ENCODE measurements at places on chromosomes 2 and 18. TPM values are rescaled to one million over a fixed set of nuclear protein-coding genes. Genes with fewer than 3 reads are reported as not detected.

DNA sequence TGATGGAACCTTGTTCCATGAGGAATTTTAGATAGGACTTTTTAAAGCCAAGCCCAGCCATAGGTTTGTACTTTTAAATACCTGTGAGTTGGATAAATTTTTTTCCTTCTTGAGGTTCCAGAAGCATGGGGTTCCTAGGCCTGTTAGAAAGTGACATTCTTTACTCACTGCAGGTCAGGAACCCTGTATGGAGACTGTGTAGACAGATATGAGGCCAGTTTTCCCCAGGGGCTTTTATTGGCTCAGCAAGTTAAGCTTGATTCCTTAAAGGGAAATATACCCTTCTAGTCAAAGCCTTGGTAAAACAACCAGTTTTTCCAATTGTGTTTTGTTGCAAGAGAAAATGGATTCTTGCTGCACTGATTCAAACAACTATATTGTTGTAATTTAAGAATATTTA, 38.4 kb upstream of the GMCL1 start:
- no peak for DNase-seq

DNA sequence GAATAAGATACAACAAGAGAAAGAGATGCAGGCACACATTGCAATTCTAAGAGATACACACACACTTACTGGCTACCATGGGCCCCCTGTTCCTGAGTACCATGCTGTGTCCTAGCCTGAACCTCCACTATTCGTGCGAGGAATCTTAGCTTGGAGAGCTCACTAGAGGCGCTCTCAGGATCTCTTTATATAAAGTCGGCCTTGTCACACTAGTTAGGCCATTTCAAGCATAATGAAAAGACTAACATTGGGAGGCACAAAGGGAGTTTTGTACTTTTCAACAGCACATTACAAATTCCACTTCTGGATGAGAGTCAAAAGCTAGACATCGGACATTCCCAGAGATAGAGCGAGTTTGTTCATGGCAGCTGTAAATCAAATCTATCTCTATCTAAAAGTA, 365.2 kb downstream of the DSEL start:
- no peak for DNase-seq

GRCh38 chr2:186702006-186702405, 8.1 kb downstream of the FAM171B start:
- DNase-seq = no peak

GRCh38 chr18:366466-367061, 98.7 kb upstream of the THOC1 start:
- no peak for DNase-seq

DNA sequence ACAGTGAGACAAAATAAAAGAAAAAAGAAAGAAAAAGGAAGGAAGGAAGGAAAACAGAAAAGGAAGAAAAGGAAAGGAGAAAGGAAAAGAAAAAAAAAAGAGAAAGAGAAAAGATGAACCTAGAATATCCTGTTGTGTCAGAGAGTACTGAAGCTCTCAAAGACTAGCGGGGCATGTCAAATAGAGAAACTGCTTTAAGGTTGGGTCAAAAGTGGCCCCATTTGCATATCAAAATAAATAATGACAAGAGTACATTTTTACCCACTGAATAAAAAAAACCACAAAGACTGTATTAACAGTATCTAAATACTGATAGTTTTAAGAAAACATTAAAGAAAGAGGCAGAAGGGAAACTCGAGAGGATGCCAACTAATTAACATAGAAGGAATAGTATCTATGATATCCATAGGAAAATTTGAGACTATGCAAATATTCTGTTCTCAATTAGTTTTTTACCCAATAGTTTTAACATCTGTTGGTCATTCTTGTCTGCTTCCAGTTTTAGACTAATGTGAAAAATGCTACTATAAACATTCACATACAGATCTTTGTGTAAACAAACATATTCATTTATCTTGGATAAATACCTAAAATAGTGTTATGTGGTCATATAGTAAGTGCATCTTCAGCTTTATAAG, 53.2 kb downstream of the SFXN5 start:
- DNase-seq = no peak

DNA sequence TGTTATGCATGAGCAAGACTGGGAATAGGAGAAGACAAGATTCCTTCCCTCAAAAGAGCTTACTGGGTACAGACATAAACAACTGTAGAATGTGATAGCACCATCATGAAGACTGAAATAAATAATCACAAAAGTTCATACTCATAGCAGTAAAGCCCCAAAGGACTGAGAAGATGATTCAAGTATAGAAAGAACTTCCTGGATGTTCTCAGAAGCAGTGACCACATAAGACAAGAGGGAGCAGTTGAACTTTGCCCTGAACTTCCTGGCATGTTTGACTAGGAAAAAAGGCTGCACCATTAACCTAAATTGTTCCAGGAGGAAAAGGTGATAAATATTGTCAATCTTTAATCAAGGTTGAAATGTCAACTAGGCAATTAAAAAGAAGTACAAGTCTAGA, 57.8 kb upstream of the CCDC141 start:
- DNase-seq = no peak

DNA sequence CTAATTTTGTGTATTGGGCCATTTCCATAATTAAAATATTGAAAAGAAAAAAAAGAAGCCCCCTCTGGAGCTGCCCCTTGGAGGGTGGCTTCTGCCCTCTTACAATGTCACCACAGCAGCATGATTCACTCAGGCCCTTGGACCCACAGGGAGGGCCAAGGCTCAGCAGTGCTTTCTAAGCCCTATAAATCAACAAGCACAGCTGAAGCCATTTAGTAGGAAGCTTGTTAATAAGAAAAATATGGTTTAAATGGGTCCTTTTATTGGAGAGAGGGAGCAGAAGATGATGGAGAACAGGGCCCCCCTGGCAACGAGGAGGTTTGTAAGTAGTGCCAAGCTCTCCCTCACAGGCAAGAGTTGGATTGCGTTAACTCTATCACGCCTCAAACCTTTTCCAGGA, 107.6 kb upstream of the FZD7 start:
- DNase-seq = no peak

The SERPINB4 gene
- not detected for total RNA-seq

The MOCOS gene
- total RNA-seq = 1.2 TPM

DNA sequence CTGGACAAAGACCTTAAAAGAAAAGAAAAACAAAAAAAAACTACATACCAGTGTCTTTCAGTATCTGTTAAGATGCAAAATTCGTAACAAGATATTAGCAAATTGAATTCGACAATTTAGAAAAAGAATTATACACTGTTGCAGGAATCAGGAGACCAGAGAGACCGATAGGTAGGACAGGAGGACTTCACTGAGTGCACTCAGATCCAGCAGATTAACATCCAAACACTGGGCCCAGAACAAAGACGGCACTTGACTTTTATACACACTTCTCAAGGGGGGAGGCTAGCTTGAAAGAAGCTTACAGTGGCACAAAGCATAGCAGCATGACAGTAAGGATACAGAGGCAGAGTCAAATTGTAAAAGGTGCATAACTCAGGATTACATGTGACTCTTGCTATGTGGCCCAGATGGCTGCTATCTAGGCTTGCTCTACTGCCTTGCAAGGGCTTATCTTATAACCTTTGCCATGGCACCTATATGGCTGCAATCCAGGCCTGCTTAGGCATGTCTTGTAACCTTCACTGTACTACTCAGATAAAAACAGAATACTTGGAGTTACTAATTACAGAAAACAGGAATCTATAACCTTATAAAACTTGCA, 507.3 kb upstream of the LRRTM4 start:
- DNase-seq = no peak

- DNase-seq = no peak
Observed at GRCh38 chr18:63342206-63342605, 22.6 kb upstream of the BCL2 start.

DNA sequence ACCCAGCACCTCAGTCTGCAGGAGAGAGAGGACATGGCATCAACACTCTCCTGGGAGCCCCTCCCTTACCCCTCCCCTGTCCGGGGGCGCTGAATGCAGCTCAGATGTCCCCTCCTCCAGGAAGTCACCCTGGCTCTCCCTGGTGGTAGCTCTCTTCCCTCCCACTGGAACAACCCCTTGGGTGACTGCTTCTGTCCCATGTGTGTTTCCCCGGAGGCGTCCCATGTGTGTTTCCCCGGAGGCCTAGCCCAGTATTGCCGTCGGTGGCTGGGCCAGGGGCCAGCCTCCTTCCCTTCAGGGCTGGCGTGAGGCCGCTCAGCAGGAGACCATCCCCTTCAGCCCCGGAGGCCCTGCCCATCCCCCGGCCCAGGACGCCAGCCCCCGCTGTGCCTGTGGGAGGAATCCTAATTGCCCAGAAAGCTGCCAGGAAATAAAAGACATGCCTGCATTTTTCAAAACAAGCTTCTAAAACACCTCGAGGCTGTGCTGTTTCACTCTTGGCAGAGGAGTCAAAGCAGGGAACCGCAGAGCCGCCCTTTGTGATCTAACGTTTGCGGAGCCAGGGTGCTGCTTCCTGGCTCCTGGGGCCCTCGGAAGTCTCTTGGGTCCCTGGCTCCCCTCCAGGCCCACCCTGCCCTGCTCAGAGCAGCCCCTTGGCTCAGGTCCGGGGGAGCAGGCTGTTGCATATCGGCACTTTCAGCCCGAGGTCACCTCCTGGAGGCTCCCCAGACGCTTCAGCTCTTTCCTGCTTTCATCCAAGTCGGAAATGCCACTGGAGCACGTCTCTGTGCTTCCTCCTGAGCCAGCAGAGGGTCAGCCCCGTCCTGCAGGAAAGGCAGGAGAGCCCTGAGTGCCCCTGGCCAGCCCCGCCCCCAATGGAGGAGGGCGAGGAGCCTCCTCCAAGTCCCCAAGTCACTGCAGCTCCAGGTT, 11.4 kb downstream of the SNED1 start:
- peak; percentile 82 for DNase-seq

- DNase-seq = no peak
Observed at GRCh38 chr2:208916881-208917280, 507.0 kb upstream of the MAP2 start.

GRCh38 chr2:110744429-110744828, 12.1 kb downstream of the ACOXL start:
- DNase-seq = no peak

The CSRNP3 gene
- 3.1 TPM for total RNA-seq

The CD8B2 gene
- not detected for total RNA-seq

The POTEJ gene
- not detected for total RNA-seq

The MDH1B gene
- 0.57 TPM for total RNA-seq

- no peak for DNase-seq
Observed at GRCh38 chr18:59736061-59736460, 38.8 kb upstream of the CCBE1 start.

GRCh38 chr2:140023291-140023690, 1243.1 kb upstream of the NXPH2 start:
- no peak for DNase-seq

The ARID5A gene
- total RNA-seq = 179 TPM

The DSG4 gene
- not detected for total RNA-seq

The SLC1A4 gene
- total RNA-seq = 13.9 TPM

- DNase-seq = no peak
Observed at GRCh38 chr2:46411985-46412384, 67.4 kb upstream of the TMEM247 start.

DNA sequence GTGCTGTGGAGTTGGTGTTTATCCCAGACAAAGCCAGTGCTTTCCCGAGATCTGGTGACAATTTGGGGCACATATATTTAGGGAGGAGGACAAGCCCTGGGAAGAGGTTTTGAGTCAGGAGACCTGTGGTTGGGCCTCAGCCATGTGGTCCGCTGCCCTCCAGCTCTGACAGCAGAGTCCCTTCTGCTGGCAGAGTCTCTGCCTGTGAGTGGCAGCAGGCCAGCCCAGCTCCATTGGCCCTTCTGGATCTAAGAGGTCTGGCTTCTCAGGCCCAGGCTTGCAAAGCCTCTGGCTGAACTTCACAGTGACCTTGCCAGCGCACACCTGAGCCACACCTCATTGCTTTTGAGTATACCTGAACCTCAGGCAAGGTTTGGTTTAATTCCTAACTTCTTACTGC, 115.3 kb downstream of the BCL2L11 start:
- DNase-seq = no peak

DNA sequence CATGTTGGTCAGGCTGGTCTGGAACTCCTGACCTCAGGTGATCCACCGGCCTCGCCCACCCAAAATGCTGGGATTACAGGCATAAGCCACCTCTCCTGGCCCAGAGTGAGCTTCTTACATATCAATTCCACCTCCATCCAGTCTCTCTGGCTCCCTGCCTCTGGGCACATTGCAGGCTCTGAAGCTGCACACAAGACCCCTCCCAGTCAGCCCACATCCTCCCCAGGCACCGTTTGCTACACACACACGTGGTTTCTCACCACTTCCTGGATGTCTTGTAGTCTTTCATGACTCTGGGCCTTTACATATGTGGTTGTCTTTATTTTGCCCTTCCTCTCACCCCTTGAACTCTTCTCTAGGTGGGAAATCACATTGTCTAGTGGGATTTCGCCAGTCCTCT, 64.0 kb upstream of the CABLES1 start:
- DNase-seq = peak; percentile 79

The EVA1A gene
- total RNA-seq = 0.56 TPM

GRCh38 chr2:54166121-54166773, 50.8 kb downstream of the ACYP2 start:
- no peak for DNase-seq

DNA sequence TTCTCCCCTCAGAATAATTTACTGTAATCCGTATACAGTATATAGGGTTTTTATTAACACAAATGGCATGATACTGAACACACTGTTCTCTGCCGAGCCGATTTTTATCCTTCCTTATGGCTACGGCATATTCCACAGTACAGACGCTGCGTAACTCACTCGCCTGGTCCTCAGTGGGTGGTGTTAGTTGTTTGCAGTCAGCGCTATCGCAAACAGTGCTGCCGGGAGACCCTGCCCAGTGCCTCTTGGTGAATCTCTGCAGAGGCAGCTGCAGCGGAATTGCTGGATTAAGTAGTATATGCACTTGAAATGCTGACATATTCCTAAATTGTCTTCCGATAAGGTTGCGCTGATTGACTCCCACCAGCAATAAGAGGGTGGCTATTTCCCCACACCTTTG, 73.9 kb downstream of the MARCO start:
- no peak for DNase-seq

- DNase-seq = peak; percentile 67
Observed at GRCh38 chr2:1648241-1649102, 95.8 kb downstream of the PXDN start.

All from posterior vena cava (tissue), 2 donors.